Activated CD4-positive, alpha-beta T cell treated with anti-CD3 and anti-CD28 coated beads, Interleukin-2, amount 50 U/mL, for 4 hours (primary cell): ENCODE measurements at places on chromosomes 1 and 21.

- DNase-seq = no peak
These were observed 132.5 kb downstream of the PLXNA2 start for GRCh38 chr1:208111646-208112190.

- DNase-seq = no peak
These were observed 106.6 kb upstream of the BARHL2 start for GRCh38 chr1:90823686-90824085.

GRCh38 chr1:47384083-47384482 lies 32.0 kb upstream of the FOXE3 start:
- DNase-seq = no peak

- no peak for DNase-seq
These were observed 189.7 kb downstream of the SEC16B start for GRCh38 chr1:177780096-177780700.

- DNase-seq = no peak
These were observed 45.3 kb downstream of the ITSN1 start for GRCh38 chr21:33687634-33688033.

- no peak for DNase-seq
These were observed 58.3 kb upstream of the ACOT11 start for GRCh38 chr1:54489627-54490250.

DNA sequence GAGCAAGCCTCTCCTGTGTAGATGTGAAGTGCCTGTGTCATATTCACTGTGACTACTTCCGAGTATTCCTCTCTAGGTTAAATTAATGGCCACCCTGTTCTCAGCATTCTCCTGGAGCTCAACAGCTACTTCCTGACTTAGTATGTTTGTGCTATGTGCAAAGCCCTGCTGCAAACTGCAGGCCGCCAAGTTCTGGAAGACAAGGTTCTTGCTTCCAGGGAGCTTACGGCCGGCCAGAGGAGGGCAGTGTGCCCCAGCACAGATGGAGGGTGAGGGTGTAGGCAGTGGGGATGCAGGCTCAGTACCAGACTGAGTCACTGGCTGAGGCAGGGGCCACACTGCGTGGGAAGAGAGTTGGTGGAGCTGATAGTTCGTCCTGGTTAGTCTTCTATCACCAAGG lies 43.2 kb downstream of the ELK4 start:
- no peak for DNase-seq

DNA sequence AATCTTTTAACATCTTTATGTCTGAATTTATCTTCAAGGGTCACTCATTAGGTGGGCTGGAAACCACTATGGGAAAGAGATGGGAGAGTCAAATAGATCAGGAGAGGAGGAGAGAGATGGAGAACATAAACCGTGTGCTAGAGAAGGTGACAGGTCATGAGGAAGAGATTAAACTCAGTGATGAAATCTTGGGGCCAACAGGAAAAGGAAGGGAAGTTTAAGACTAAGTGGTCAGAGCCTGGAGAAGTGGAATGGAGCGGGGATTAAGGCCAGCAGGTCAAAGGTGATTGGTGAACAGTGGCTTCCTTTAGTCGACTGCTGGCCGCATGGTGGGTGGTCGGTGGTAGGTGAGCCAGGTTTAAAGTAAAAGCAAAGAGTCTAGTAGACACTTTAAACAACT lies 169.3 kb upstream of the IVNS1ABP start:
- no peak for DNase-seq

GRCh38 chr1:90782046-90782445 lies 64.9 kb upstream of the BARHL2 start:
- no peak for DNase-seq

DNA sequence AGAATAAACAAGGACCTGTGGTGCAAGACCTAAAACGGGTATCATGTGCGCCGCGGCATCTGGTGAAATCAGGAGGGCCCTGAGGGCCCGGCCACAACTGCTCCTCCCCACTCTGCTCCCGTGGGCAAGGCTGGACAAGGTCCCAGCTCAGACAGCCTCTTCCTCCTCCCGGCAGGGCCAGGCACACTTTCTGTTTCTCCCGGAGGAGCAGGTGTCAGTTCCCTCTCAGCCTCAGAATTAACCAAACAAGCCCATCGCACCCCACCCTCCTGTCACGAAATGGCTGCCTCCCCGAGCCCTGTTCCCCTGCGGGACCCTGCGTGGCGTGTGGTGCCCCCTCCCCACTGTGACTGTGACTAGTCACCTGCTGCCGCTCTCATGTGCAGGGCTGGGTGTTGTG lies 15.2 kb downstream of the PTTG1IP start:
- DNase-seq = no peak

DNA sequence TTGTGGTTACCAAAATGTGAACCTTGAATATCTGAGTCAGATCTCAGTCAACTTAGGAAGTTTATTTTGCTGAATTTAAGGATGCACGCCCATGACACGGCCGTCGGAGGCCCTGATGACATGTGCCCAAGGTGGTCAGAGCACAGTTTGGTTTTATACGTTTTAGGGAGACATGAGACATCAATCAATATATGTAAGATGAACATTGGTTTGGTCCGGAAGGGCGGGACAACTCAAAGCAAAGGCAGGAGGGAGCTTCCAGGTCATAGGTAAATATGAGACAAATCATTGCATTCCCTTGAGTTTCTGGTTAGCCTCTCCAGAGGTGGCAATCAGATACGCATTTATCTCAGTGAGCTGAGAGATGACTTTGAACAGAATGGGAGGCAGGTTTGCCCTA lies 1.0 kb upstream of the PRMT2 start:
- DNase-seq = no peak

- no peak for DNase-seq
These were observed 88.5 kb upstream of the NFASC start for GRCh38 chr1:204782118-204782700.

- no peak for DNase-seq
These were observed 115.8 kb upstream of the ZRANB2 start for GRCh38 chr1:71196685-71197084.

- no peak for DNase-seq
These were observed 5.6 kb upstream of the LRRC3 start for GRCh38 chr21:44449473-44450363.

DNA sequence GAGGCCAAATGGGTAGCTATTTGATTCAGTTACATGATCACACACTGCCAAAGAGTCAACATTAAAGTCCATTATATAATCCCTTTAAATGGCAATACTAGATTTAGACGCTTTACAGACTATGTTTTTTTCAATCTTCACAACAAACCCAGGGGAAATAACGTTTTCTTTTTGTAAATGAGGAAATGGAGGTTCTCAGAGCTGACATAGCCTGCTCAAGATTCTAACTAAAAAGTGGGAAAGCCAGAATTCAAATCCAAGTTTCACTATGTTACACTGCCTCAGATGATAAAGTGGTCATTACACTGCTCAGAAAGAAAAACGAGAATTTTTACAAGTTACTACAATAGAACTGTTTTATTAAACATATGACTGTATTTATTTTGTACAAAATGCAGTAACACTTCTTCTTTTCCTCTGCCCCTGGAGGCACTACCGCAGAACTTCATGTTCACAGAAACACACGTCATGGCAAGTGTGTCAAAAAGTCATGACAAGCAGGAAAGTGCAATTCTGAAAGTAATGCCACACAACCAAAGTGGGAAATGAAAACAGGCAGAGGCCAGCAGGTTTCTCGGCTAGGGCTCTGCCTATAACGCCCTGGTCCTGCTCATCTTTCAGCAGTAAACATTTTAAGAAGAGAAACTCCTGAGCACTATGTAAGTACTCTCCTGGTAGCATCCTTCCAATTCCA lies 19.0 kb downstream of the THEMIS2 start:
- peak; percentile 24 for DNase-seq

DNA sequence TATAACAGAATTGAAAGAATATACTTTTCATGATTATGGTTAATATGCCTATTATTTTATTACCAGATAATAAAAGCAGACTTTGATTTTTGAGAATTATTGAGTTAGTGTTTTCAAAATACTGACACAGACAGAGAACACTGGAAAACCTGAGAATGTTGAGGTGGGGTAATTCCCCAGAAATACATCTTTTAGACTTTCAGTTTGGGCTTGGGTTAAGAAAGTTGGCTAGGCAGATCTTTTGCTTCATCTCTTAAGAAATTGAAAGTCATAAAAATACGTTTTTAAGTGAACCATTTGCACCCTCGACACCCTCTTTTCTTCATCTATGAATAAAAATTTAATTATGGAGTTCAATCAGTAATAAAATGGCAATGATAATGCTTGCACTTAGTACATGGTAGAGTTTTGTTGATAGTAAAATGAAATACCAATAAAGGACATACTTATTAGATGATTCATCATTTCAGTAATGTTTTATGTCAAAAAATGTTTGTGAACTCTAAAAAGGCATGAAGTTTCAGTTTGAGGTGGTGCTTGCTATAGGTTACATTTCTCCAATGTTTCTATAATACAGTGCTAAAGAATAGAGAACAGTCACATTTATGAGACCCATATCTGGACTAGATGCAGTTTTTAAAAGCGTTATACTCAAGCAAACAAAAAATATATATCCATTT lies 1.9 kb upstream of the SAMSN1 start:
- no peak for DNase-seq

- DNase-seq = no peak
These were observed 31.6 kb downstream of the RGS5 start for GRCh38 chr1:163170975-163171676.

- DNase-seq = no peak
These were observed 28.9 kb downstream of the PRDM16 start for GRCh38 chr1:3097861-3098260.

DNA sequence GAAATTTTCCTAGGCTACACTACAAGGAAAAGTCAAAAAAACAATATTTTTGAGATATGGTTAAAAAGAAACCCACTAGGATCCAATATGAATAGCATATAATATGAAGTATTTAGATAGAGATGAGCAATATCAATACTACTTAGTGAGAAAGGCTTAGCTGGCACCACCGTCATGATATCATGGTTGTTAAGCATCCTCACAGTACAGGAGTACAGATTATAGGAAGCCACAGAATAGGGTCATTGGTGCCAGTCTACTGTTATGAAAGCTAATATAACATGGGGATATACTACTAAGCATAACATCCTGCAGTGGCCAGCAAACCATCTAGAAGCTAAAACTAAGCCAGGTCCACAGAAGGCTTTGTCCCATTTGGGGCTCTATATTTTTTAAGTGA lies 28.4 kb upstream of the NRIP1 start:
- DNase-seq = no peak

GRCh38 chr1:63645317-63645716 lies 52.1 kb downstream of the PGM1 start:
- no peak for DNase-seq

GRCh38 chr1:67489643-67490042 lies 59.4 kb upstream of the SERBP1 start:
- DNase-seq = no peak

- no peak for DNase-seq
These were observed 16.8 kb upstream of the JAK1 start for GRCh38 chr1:64983110-64983509.

DNA sequence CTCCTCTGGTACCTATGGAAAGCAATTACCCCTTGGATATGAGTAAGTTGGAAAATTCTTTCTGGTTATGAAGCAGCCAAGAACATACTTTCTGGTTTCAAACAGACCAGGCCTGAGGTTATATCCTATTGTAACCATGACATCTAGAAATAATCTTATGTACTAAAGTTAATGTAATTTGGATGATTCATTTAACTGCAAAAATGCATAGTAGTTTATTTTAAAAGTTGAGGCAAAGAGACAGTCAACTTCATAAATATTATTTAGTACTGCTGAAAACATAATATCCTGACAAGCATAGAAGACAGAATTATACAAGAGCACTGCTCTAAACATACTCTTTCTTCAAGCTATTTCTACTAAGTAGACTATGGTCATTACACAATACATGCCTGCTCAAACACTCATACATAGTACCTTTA lies 25.5 kb downstream of the ODF2L start:
- DNase-seq = no peak

DNA sequence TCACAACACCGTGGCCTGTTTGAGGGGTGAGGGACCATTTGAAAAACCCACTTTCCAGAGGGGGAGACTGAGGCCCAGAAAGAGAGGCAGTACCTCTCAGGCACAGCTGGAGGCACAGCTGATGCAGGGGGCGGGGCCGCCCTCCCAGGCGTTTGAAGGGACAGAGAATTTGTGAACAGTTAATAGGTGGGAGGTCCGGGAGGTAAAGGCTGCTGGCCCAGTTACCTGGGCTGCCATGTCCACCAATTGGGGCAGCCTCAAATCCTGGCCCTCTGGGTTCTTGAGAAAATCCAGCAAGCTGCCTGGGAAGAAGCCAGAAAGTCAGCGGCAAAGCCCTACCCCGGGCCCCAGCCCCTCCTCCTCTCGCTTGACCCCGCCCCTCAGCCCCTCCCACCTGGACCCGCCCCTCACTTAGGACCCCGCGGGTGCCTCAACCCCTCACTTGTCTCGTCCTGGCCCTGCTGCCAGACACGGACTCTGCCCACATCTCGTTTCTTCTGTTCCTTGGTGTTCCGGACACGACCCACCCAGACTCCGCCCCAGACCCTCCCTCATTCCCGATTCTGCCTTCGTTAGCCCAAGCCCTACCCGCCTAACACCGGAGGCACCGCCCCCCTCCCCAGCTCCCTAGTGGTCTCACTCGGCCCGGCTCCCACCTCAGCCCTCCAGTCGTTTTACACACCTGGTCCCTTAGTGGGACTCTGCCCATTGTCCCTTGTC lies 10.8 kb upstream of the AHDC1 start:
- no peak for DNase-seq

GRCh38 chr21:46128106-46128932 lies 27.1 kb downstream of the FTCD start:
- DNase-seq = no peak

- DNase-seq = no peak
These were observed 628.1 kb downstream of the PLPP3 start for GRCh38 chr1:55951291-55951690.

GRCh38 chr1:14994841-14995437 lies 158.6 kb upstream of the TMEM51 start:
- no peak for DNase-seq

DNA sequence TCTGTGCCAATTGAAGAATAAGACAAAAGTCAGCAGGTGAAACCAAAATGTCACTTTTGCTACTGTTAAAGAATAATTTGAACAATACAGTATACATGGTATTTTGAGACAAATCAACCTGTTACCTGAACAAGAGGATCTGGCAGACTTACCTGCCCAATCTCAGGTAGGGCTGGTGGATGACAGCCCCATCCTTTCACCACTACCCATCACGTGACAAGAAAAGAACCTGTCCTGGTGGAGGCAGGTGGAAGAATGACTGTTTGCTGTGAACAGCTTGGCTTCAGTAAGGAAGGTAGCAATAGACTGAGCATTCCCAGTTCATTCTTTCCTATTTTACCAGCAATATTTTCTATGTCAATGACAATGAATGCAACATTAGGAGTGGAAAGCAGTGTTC lies 349.6 kb downstream of the GPATCH2 start:
- DNase-seq = no peak
